BJ (cell line): ENCODE measurements at places on chromosomes 7 and 10. TPM values are rescaled to one million over a fixed set of nuclear protein-coding genes. Genes with fewer than 3 reads are reported as not detected.

GRCh38 chr7:95011995-95012394 lies 104.6 kb downstream of the PPP1R9A start:
- DNase-seq = no peak

DNA sequence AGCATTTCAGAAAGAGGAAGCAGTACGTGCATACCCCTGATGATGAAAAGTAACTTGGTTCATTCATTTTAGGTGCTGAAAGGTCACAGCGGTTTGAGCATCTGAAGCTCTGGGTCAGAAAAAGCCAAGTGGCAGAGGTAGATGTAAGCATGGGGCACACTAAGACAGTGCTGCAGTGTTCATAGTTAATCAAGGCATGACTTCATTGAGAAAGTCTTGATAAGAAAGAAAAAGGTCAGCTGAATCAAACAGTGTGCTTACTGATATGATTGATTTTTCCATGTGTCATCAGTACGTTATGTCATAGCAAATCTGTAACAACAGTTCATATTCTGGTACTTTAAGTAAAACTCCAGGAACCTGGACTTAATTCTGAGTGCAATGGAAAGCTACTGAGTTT lies 107.7 kb upstream of the PCLO start:
- DNase-seq = no peak

DNA sequence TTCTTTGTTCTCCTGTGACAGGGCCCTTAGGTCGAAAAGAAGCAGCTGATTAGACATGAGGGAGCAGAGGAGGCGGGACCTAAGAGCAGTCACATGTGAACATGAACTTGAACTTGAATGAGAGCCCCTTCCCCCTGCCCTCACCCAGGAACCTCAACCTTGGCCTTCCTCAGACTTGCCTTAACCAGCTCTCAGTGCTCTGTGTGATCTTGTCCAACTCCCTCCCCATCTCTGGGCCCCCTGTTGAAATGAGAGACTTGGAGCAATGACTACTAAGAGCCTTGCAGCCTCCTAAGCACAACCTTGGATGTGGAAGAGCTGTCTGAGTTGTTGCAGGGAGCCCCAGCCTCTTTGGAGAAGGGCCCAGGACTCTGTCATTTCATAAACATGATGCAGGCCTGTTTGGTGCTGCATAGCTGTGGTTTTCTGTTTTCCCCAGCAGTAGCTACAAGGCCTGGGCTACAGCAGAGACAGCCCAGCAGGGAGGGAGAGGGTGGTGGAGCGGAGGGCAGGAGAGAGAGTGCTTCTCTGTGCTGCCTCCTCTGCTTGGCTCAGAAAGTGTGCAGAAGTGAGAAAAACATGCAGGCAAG lies 123.9 kb upstream of the ZMIZ1 start:
- DNase-seq = peak; percentile 93

DNA sequence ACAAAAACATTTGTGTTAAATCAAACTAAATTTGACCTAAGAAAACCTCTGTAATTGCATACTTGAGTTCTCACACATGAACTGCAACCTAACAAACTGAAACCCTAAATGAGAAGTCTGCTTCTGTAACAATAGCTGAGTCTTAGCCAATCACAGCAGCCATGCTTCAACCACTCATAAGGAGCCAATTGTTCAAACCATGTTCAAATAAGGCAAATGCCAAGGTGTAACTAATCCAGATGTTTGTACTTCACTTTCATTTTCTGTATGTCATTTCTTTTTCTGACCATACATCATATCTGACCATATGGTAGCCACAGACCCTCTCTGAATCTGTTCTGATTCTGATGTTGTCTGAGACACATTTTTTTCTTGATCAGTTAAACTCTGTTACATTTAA lies 47.5 kb upstream of the ANTXRL start:
- no peak for DNase-seq

GRCh38 chr7:127793582-127793981 lies 141.6 kb downstream of the SND1 start:
- DNase-seq = no peak

DNA sequence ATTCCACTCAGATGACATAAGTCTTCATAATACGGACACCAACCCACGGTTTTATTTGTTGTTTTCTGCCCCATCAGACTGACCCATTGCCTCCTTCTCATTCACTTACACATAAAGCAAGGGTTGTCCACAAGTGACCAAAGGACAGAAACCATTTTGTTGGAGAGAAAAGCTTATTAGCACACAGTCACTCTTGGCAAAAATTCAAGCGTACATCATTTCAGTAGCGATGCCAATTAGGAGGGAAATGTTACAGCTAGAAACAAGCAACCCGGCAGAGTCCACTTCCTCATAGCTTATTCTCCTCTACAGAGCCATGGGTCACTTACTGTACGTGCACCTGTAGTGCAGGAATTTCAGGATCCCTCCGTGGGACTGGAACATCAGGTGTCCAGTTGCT lies 23.0 kb downstream of the ABLIM1 start:
- DNase-seq = no peak

DNA sequence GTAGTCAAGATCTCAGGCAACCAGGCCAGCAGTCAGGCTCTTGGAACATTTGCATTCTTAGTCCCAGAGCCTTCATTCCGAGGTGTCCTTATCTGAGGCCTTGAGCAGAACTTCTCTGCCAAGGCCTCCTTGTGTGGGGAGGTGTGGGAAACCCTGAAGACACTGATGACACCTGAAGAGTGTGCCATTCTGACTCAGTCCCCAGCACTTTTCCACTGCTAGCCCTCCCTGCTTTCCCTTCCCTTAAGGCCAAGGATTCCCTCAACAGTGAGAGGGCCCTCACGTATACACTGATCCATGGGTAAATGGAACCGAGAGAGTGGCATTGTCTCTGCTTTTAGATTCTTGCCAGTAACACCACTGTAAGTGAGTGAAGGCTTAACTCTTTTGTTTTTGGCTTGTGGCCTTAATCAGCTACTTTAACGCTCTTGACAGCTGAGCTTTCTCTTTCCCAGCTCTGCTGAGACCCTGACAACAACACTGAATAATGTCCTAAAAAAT lies 30.3 kb downstream of the TRDMT1 start:
- no peak for DNase-seq

DNA sequence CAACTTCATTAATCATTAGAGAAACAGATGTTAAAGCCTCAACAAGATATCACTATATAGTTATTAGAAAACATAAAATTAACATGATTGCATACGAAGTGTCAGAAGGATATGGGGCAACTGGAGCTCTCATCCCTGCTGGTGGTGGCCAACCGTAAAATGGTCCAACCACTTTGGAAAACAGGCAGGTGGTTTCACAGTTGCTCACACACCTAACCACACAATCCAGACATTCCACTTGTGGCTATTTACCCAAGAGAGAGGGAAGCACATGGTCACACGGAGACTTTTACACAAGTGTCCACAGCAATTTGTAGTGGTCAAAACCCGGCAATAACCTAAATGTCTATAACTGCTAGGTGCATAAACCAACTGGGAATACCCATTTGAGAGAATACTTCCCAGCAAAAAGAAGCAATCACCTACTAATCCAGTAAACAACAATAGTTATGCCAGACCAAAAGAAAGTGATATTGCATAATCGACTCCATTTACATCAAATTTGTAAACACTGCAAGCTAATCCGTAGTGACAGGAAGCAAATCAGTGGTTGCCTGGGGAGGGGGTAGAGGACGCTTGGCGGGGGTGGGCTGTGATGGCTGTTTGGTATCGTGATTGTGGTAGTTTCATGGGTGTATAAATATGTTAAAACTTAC lies 91.8 kb downstream of the LARP4B start:
- DNase-seq = no peak

GRCh38 chr7:26365077-26365900 lies 73.6 kb downstream of the SNX10 start:
- DNase-seq = peak; percentile 13

- DNase-seq = no peak
Observed at GRCh38 chr10:77832238-77832637, 94.3 kb downstream of the DLG5 start.

GRCh38 chr7:145134377-145134776 lies 298.5 kb upstream of the TPK1 start:
- no peak for DNase-seq

DNA sequence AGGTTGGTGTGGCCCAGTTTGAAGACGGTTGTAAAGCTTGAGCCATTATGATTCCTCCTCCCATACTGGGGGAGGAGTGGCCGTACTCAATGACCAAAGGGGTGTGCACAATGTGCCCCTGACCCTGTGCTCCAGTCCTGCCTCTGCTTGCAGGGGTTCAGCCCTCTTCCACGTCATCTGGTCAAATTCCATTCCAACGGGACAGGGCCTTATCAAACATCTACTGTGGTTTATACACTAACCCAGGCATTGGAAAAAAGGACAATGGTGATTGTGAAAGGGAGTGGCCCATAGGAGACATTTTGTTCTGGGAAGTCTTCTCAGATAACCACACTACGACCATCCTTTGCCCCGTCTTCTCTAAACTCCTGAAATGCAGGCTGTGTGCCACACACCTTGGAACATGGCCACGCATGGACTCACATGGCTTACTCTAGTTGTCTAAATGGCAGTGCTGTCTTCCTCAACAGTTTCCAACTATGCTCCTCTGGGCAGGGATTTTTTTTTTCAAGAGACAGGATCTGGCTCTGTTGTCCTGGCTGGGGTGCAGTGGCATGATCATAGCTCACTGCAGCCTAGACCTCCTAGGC lies 103.0 kb downstream of the JCAD start:
- no peak for DNase-seq

DNA sequence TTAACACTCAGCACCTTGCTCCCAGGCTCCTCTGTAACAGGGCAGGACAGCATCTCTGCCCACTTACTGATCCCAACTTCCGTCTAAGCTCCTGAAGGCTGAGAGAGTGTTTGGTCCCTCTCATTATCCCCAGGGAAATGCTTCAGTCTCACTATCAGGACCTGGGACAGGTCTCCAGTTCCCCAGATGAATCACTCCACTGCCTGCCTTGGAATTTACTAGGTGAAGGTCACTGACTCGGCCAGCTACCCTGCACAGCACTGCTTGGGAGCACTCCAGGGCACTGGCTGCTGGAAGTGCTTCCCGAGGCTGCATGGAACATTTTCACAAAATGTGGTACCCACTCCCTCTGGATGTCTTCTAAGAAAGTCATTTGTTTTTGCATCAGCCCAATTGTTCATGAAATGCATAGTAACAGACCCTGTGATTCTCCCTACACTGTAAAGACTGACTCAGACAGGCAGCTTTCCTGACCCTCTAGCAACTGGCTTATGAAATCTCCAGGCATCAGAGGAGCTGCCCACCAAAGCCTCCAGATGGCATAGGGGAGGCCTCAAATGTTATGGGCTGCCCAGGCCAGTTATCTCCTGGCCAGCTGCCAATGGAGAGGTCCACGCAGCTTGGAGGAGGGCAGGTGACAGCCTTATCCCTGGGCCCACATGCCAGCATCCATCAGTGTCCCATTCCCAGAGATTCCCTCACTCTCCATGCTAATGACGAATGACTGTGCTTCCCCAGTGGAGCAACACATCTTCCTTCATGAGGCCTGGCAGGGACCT lies 89.1 kb downstream of the GFRA1 start:
- DNase-seq = no peak

DNA sequence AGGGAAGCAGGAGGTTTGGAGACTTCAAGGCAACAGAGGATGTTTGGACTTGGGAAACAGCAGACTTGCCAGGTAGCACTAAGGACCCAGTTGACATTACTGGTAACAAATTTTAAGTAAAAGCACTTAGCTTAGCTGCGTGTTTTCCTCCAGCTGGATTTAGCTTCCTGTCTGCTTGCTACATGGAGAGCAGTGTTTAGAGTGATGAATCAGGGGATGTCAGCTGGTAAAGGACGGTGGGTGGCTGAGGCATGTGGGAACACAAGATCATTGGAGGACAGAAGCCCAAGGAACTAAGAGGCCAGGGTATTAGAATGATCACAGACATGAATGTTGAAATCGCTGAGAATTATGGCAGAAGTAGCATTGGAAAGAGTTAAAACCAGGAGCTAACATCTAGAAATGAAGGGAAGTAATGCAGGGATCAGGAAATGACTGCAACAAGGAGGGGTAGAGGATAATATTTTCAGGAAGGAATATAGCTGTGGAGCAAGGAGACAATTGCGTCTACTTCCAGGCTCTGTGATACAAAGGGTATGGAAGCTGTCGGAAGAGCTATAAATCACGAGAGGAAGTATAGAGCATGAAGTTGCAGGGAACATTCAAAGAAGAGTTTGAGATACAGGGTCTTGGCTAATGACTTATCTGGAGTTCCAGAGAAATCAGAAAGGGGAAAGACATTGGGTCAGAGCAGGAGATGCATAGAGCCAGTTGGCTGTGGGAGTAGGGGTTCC lies 34.4 kb downstream of the CALD1 start:
- DNase-seq = no peak

DNA sequence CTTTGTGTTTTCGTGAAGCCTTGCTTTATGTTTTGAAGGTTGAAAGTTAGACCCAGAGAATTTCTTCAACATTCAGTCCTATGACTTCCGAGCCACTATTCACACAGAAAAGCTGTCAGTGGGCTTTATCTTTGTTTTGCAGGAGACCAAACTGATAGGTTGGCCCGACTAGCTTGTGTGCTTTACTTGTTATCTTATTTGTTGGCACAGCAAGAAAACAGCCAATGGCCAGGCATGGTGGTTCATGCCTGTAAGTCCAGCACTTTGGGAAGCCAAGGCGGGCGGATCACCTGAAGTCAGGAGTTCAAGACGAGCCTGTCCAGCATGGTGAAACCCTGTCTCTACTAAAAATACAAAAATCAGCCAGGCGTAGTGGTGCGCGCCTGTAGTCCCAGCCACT lies 16.0 kb upstream of the GDI2 start:
- DNase-seq = no peak

DNA sequence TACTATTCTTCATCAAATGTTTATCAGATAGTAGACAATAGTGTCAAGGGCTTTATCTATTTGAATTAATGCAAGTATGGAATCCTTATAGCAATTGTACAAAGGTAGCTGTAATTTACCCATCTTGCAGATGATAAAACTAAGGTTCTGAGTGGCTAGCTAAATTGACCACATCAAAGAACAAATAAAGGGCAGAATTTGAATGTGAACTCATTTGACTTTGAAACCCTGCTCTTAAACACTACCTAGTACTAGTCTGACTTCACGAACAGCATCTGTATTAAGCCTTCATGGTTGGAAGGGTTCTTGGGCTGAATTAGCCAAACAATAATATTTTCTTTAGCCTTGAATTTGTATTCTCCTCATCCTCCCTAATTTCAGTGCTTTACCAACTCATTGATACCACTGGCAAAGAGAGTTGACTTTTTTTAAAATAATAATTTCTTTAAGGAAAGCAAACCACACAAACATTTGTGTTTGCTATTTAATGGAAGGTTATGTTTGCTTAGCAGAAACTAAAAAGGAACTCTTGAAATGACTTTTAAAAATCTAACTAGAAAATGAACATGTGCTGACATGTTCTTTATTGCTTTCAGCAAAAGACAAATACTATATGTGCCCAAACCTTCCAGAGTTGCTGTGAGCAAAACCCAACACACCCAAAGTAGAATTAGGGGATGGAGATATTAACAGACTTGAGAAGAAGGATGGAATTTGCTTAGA lies 322.6 kb downstream of the RNLS start:
- no peak for DNase-seq

PRSS37 gene
- not detected in 2 replicates for polyA plus RNA-seq

DNAJB9 gene
- polyA plus RNA-seq = 9.0 and 11.2 TPM in 2 replicates

SDK1 gene
- polyA plus RNA-seq = 0.01 TPM in 2 replicates

VWDE gene
- polyA plus RNA-seq = not detected in 2 replicates

VAX1 gene
- polyA plus RNA-seq = 0.22 and 0.23 TPM in 2 replicates

TNKS2 gene
- 16.6 and 29.3 TPM in 2 replicates for polyA plus RNA-seq

CALU gene
- polyA plus RNA-seq = 346 and 812 TPM in 2 replicates
